Left ventricle myocardium inferior (tissue), 1 donor: ENCODE measurements at places on chromosomes 16 and 17. TPM values are rescaled to one million over a fixed set of nuclear protein-coding genes. Genes with fewer than 3 reads are reported as not detected.

The TMEM220 gene
- total RNA-seq, result 6.4 TPM

GRCh38 chr17:8359769-8360168 lies 16.7 kb downstream of the KRABD2 start:
- no peaks in the 10 kb centered on the region for H3K27me3 ChIP-seq
- peak overlapping the region; percentile 16 for H3K4me3 ChIP-seq
- DNase-seq, result no peak
- H3K27ac ChIP-seq, result peak overlapping the region; percentile 76
- peaks cover 44% of the 10 kb centered on the region for H3K4me1 ChIP-seq

- H3K27ac ChIP-seq, result peak overlapping the region; percentile 84
- DNase-seq, result peak; percentile 61
- H3K27me3 ChIP-seq, result no peaks in the 10 kb centered on the region
- H3K36me3 ChIP-seq, result no peaks in the 10 kb centered on the region
- H3K4me3 ChIP-seq, result peak overlapping the region; percentile 56
Measured at GRCh38 chr17:45172541-45173286, 11.0 kb downstream of the HEXIM2 start.

GRCh38 chr17:42623732-42624596 lies 14.5 kb downstream of the TUBG1 start:
- no peak overlapping the region for H3K27ac ChIP-seq
- peaks cover 4% of the 10 kb centered on the region for H3K4me1 ChIP-seq
- H3K4me3 ChIP-seq, result no peak overlapping the region
- H3K27me3 ChIP-seq, result no peaks in the 10 kb centered on the region
- H3K36me3 ChIP-seq, result no peaks in the 10 kb centered on the region

- peaks cover 9% of the 10 kb centered on the region for H3K27me3 ChIP-seq
- peak overlapping the region; percentile 96 for H3K4me3 ChIP-seq
- peaks cover 66% of the 10 kb centered on the region for H3K4me1 ChIP-seq
- no peaks in the 10 kb centered on the region for H3K36me3 ChIP-seq
Measured at GRCh38 chr16:14302399-14303181, 231.5 kb downstream of the MRTFB start.
